ENCODE measurements at places on chromosomes 1 and 21. TPM values are rescaled to one million over a fixed set of nuclear protein-coding genes. Genes with fewer than 3 reads are reported as not detected.

TACSTD2 gene
- 0.21 TPM for total RNA-seq

SIM2 gene
- not detected for total RNA-seq

GRCh38 chr1:1539310-1540089, 924 bp downstream of the TMEM240 start:
- peaks cover 12% of the 10 kb centered on the region for H3K4me1 ChIP-seq
- no peak overlapping the region for H3K27ac ChIP-seq
- DNase-seq = no peak
- no peak overlapping the region for H3K4me3 ChIP-seq
- H3K27me3 ChIP-seq = no peaks in the 10 kb centered on the region

- DNase-seq = peak; percentile 94
- no peaks in the 10 kb centered on the region for H3K36me3 ChIP-seq
- H3K4me1 ChIP-seq = peaks cover 41% of the 10 kb centered on the region
- peak overlapping the region; percentile 97 for H3K4me3 ChIP-seq
Observed at GRCh38 chr1:28886731-28887418, 27.5 kb upstream of the EPB41 start.

LCE2B gene
- total RNA-seq = not detected

GRCh38 chr1:147389532-147390184, 147.2 kb downstream of the CHD1L start:
- H3K4me3 ChIP-seq = no peak overlapping the region
- no peaks in the 10 kb centered on the region for H3K36me3 ChIP-seq
- no peaks in the 10 kb centered on the region for H3K4me1 ChIP-seq
- no peaks in the 10 kb centered on the region for H3K27me3 ChIP-seq

DNA sequence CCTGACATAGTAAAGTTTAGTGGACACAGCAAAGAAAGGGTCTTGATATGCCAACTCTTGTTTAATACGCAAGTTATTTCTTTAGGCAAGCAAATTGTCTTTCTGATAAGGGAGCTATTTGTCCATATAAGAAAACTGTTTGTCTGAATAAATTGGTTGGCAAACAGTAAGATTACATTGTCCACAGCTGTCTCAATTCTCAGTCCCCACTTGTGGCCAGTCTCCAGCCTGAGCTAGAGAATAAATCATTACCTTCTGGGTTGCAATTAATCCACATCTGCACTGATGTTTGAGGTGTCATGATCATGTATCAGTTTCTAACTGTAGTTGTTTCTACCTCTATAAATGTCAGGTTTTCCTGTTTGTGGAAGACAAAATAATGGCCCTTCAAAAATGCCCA, 60.0 kb upstream of the TNR start:
- H3K27ac ChIP-seq = no peak overlapping the region
- no peaks in the 10 kb centered on the region for H3K4me1 ChIP-seq
- H3K27me3 ChIP-seq = no peaks in the 10 kb centered on the region
- no peak for DNase-seq
- no peak overlapping the region for H3K4me3 ChIP-seq
- no peaks in the 10 kb centered on the region for H3K36me3 ChIP-seq

CHD5 gene
- 0.34 TPM for total RNA-seq

S100A6 gene
- total RNA-seq = 174 TPM

NLRP3 gene
- total RNA-seq = 34.1 TPM

CCDC181 gene
- total RNA-seq = not detected

ITLN2 gene
- not detected for total RNA-seq

IGSF8 gene
- 35.3 TPM for total RNA-seq
